ENCODE measurements at places on chromosomes 2 and 18.
A peak's percentile ranks its signal among the peaks of the same experiment; 100 is the strongest.

DNA sequence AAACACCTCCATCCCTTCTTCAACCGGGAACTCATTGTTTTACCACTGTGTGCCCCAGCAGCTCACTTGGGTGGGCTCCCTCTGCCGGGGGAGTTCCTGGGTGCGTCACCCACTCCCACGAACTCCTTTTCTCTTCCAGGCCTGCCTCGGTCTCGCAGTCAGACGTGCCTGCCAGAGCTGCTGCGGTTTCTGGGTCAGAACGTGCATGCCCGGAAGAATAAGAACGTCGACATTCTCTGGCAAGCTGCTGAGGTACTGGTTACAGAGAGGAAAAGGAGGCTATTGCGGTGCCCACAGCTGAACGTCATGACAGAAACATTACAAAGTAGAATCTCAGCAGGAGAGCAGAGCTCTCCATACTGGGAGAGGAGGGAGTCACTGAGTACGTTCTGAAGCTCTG lies 35.6 kb downstream of the COA5 start:
- H3K27ac ChIP-seq, result no peak overlapping the region
- no peaks in the 10 kb centered on the region for H3K27me3 ChIP-seq
- H3K4me1 ChIP-seq, result no peaks in the 10 kb centered on the region
- H3K4me3 ChIP-seq, result no peak overlapping the region
- peaks cover 12% of the 10 kb centered on the region for H3K36me3 ChIP-seq

DNA sequence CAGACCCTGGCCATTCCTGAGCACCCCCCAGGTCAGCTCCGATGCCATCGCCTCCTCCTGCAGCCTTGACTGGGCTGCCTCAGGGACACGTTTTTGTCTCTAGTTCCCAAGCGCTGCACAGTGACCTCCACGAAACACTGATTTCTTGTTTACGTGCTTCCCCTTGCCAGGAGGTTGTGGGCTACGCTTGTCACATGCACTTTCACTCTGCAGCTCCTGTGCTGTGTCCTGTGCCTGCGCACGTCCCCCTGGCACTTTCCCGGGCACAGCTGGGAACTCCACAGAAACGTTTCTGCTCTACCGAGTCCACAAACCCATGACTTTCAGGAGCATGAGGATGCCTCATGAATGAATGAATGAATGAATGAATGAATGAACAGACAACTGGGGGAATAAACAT lies 160.6 kb downstream of the LAMA1 start:
- H3K4me1 ChIP-seq, result no peaks in the 10 kb centered on the region
- no peak overlapping the region for H3K27ac ChIP-seq
- no peak for DNase-seq
- H3K27me3 ChIP-seq, result no peaks in the 10 kb centered on the region

- H3K36me3 ChIP-seq, result no peaks in the 10 kb centered on the region
- no peak for DNase-seq
- H3K4me1 ChIP-seq, result no peaks in the 10 kb centered on the region
- no peaks in the 10 kb centered on the region for H3K27me3 ChIP-seq
Measured at GRCh38 chr2:198044777-198045176, 240.4 kb downstream of the PLCL1 start.

DNA sequence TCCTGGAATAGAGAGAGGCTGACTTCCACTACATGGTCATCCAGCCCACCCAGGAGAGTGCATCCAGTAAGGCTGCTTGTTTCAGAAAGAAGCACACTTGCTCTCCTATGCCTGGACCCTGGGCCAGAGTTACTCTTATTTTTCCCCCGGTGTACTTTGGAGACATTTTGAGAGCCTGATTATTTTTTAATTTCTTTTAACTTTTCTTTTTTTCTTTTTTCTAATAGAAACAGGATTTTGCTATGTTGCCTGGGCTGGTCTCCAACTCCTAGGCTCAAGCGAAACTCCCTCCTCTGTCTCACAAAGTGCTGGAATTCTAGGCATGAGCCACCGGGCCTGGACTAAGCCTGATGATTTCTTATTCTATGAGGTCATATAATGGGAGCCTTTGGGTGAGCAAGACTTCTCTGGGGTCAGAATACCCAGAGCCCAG lies 62.2 kb downstream of the RPL37A start:
- H3K36me3 ChIP-seq, result no peaks in the 10 kb centered on the region
- peaks cover 10% of the 10 kb centered on the region for H3K4me1 ChIP-seq
- H3K27ac ChIP-seq, result no peak overlapping the region
- H3K4me3 ChIP-seq, result no peak overlapping the region
- no peaks in the 10 kb centered on the region for H3K27me3 ChIP-seq
- no peak for DNase-seq

- DNase-seq, result no peak
- no peak overlapping the region for H3K27ac ChIP-seq
- no peaks in the 10 kb centered on the region for H3K27me3 ChIP-seq
- no peak overlapping the region for H3K4me3 ChIP-seq
Measured at GRCh38 chr2:126905991-126906390, 7.3 kb downstream of the TEX51 start.

GRCh38 chr18:7728297-7728696 lies 161.2 kb downstream of the PTPRM start:
- H3K27me3 ChIP-seq, result no peaks in the 10 kb centered on the region
- H3K36me3 ChIP-seq, result no peaks in the 10 kb centered on the region
- peaks cover 5% of the 10 kb centered on the region for H3K4me1 ChIP-seq
- DNase-seq, result peak; percentile 33
- H3K27ac ChIP-seq, result no peak overlapping the region
- H3K4me3 ChIP-seq, result no peak overlapping the region

GRCh38 chr2:127074358-127074757 lies 32.6 kb downstream of the BIN1 start:
- H3K27ac ChIP-seq, result no peak overlapping the region
- no peaks in the 10 kb centered on the region for H3K27me3 ChIP-seq
- no peak for DNase-seq
- no peaks in the 10 kb centered on the region for H3K36me3 ChIP-seq
- H3K4me1 ChIP-seq, result no peaks in the 10 kb centered on the region
- no peak overlapping the region for H3K4me3 ChIP-seq

- no peaks in the 10 kb centered on the region for H3K27me3 ChIP-seq
- no peaks in the 10 kb centered on the region for H3K4me1 ChIP-seq
- H3K36me3 ChIP-seq, result no peaks in the 10 kb centered on the region
Measured at GRCh38 chr18:78676622-78677482, 302.8 kb upstream of the SALL3 start.

GRCh38 chr2:37583402-37583801 lies 88.0 kb downstream of the CDC42EP3 start:
- H3K27me3 ChIP-seq, result no peaks in the 10 kb centered on the region
- H3K4me1 ChIP-seq, result peaks cover 1% of the 10 kb centered on the region
- no peaks in the 10 kb centered on the region for H3K36me3 ChIP-seq
- H3K27ac ChIP-seq, result no peak overlapping the region
- DNase-seq, result no peak

DNA sequence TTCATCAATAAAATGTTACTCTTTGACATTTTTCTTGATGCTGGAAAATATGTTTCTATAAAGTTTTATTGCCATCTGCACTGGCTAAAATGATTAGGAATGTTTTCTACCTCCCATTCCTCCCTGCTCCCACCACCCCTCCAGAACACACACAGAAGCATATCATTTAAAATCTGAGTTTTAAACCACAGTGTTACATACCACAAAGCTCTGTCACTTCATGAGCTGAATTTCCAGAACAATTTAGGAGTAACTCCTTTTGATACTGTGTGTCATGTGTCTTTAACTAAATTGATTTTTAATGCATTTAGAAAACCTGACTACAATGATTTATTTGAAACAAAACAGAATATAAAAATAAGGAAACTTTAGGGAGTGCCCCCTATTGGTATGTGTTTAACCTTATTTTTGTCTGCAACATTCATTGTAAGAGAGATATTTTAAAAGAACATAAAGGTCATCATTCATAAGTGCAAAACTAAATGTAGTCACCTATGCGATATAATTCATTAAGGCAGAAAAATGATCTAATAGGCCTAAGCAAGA lies 52.0 kb downstream of the FEZ2 start:
- H3K4me3 ChIP-seq, result no peak overlapping the region
- no peak overlapping the region for H3K27ac ChIP-seq
- no peak for DNase-seq
- H3K36me3 ChIP-seq, result peaks cover 7% of the 10 kb centered on the region

DNA sequence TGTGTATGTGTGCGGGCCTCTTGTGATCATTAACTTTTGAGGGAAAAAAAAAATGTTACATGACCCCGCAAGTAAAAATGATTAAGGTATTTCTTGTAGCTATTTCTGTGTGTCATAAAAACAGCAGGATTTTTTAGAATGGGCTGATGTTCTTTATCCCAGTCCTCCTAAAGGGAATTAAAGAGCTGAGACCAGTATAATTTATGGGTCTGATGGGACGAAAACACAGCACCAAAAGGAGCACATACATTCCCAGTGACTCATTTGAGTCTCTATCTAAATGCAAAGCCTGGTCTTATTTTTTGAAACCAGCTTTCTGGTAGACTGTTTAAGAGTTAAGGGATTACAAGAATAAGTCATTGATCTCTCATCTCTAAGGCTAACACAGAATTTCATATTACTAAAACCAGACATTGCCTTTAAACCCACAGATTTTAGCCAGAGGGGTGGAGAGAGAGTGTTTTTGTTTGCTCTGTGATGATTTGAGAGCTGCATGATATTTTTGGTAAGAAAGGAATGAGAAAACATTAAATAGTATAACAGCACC lies 342.3 kb upstream of the EPHA4 start:
- peaks cover 4% of the 10 kb centered on the region for H3K4me1 ChIP-seq
- H3K4me3 ChIP-seq, result no peak overlapping the region
- H3K36me3 ChIP-seq, result no peaks in the 10 kb centered on the region
- DNase-seq, result no peak

- no peak overlapping the region for H3K27ac ChIP-seq
- no peak overlapping the region for H3K4me3 ChIP-seq
- H3K4me1 ChIP-seq, result peaks cover 6% of the 10 kb centered on the region
- H3K27me3 ChIP-seq, result no peaks in the 10 kb centered on the region
Measured at GRCh38 chr2:38522754-38523349, 79.9 kb downstream of the HNRNPLL start.

DNA sequence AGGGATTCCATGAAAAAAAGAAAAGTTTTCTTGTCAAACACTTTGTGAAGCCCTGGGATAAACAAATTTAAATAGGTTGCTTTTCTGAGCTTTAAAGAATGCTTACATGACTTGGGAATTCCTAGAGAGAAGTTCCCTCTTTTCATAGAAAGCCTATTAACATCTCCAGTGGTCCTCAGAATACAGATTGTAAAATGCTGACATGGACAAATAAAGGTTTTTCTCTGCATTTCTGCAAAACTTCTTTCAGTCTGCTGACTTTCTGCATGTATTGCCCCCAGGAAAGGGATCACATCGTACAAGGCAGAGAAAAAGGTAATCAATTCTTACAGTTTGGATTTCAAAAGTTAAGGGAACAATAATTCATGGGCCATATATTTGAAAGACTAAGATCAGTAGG lies 20.6 kb downstream of the ZNF385B start:
- no peak for DNase-seq
- no peaks in the 10 kb centered on the region for H3K27me3 ChIP-seq
- H3K4me3 ChIP-seq, result no peak overlapping the region
- no peaks in the 10 kb centered on the region for H3K36me3 ChIP-seq

DNA sequence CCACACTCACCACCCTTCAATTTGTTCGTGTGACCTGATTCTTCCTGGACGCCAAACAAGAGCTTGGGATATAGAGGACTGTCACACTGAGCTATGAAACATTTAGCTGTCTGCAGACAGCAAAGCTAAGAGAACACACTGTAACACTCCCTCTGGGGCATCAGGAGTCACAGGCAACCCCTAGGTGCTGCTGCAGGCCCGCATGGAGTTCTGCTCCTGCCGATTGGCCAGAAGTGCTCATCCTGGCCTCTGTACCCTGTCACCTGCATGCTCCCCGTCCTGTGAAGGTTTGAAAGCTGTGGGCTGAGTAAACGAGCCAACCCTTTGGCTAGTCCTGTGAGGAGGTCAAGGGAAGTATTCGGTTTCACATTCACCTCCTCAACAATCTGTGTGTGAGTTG lies 73.7 kb downstream of the PDK1 start:
- H3K4me3 ChIP-seq, result no peak overlapping the region
- H3K27ac ChIP-seq, result no peak overlapping the region
- no peaks in the 10 kb centered on the region for H3K27me3 ChIP-seq
- no peak for DNase-seq
- no peaks in the 10 kb centered on the region for H3K36me3 ChIP-seq
- no peaks in the 10 kb centered on the region for H3K4me1 ChIP-seq

DNA sequence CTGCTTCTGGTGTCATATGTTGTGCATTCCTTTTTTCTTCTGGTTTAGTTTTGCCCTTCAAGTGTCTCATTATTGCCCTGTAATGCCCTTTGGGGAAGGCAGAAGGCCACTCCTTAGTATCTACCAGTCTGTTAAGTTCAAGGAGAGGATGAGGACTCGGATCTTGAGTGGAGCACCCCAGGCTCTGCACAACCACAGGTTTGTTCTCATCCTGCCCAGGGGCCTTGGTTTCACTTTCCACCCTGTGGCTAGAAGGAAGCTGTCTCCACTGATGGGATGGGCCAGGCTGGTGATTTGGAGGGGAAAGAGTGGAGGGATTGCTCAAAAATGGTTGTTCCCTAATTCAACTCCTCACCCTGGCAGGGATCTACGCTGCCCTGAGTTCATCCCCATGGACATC lies 30.2 kb upstream of the RAB11FIP5 start:
- H3K4me1 ChIP-seq, result no peaks in the 10 kb centered on the region
- H3K27ac ChIP-seq, result no peak overlapping the region
- no peaks in the 10 kb centered on the region for H3K36me3 ChIP-seq
- no peak for DNase-seq

GRCh38 chr2:132448771-132449170 lies 32.2 kb downstream of the GPR39 start:
- peaks cover 1% of the 10 kb centered on the region for H3K4me1 ChIP-seq
- no peaks in the 10 kb centered on the region for H3K27me3 ChIP-seq
- H3K4me3 ChIP-seq, result no peak overlapping the region

GRCh38 chr2:13089971-13090370 lies 373.2 kb downstream of the TRIB2 start:
- no peaks in the 10 kb centered on the region for H3K36me3 ChIP-seq
- no peaks in the 10 kb centered on the region for H3K27me3 ChIP-seq
- H3K4me3 ChIP-seq, result no peak overlapping the region
- H3K4me1 ChIP-seq, result no peaks in the 10 kb centered on the region
